ENCODE measurements at places on chromosomes 16 and 17. TPM values are rescaled to one million over a fixed set of nuclear protein-coding genes. Genes with fewer than 3 reads are reported as not detected.

DNA sequence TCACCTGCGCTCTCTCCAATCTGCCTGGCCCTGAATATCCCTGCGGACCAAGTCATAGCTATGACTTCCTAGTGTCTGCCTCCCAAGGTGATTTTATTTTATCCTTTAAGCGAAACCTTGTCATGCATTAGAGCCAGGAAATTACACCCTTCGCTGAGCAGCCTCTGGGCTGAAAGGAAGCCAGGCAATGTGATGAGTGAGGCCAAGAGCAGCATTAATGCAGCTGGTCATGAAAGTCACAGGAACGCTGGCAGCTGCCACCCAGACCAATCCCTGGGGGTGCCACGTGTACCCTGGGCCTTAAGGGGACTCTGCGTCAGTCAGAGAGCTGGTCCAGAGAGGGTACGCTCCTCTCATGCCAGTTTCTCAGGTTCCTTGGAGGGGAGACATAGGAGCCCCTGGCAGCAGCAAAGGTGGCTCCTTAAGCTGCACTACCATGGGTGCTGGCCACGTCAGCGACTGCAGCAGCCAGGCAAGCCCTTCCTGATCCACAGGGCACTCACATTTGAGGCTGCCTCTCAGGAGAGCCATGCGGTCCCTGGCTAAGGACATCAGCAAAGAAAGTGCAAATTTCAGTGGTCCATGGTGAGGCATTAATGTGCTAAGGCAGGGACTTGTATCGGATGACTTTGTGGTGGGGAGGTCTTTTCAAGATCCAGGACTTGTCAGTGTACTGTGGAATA, 42.7 kb upstream of the WSCD1 start:
- no peak for DNase-seq

Gene CEP95
- 39.7 TPM for total RNA-seq

Gene ABCC11
- total RNA-seq, result not detected

DNA sequence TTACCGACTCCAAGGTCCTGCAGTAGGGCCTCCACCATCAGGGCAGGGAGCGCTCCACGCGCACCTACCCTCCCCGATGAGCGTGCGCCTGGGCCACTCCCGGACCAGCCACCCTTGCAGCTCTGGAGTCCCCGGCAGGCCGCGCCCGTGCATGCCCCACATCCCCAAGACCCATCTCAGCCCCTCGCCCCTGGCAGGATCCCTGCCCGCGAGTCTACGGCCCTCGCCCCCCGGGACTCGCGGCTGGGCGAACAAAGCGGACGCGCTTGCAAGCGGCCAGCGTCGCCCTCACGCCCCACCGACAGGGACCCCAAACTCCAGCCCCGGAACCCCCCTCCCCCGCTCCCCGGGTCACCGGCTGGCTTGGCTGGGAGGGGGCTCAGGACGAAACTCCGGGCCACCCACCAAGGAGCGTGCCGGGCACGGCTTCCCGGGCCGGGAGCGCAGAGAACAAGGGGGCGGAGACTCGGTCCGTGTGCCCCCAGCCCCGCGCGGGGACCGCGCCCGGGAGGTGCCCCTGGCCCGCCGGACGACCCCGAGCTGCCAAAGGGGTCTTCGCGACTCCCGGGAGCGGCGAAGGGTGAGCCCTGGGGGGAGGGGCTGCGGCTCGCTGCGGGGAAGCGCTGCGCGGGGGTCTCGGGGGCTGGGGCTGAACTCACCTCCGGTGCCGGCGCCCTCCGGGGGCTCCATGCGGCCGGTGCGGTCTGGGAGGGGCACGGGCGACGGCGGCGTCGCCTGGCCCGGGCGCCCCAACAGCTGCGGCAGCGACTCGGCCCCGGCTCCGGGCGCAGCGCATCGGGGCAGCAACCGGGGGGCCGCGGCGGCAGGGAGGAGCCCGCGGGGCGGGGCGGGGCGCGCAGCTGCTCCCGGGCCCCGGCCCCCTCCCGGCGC, at the start of gene DBNDD1:
Gene DBNDD1, minus strand, starts transcription at position 805 of the 891 bp plus-strand sequence. Its CDS starts 115 bp downstream, at position 690.
- peak; percentile 56 for DNase-seq

DNA sequence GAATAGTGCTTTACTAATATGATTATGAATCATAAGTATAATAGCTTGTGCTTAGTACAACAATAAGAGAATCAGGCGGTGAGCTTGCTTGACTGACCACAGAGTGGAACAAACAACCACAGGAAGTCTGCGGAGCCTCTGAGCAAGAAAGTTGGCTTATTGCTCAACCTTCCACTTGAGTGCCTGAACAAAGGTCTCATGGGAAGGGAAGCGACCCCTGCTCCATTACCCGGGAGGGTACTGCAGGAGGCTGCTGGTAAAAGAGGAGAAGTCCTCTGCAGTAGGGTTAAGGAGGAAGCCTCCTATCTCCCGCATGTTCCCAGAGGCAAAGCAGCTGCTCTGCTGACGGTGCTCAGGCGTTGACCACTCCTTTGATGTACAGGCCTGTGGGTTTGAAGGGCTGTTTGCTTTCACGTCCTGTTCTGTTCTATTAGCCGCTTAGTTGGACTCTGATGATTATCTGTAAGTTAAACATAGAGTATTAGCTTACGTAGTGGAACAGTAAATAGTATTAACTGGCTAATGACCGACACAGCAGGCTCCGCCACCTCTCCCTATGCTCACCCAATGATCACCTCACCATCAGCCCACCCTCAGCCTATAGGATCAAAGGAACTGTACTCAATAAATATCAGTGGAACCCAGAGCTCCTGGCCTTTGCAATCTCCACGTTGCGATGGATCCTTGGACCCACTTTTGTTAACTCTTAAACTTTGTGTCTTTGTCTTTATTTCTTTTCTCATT, 17.5 kb downstream of the ALOX15B start:
- DNase-seq, result peak; percentile 83

GRCh38 chr17:27544350-27545131, 86.4 kb upstream of the LGALS9 start:
- no peak for DNase-seq

DNA sequence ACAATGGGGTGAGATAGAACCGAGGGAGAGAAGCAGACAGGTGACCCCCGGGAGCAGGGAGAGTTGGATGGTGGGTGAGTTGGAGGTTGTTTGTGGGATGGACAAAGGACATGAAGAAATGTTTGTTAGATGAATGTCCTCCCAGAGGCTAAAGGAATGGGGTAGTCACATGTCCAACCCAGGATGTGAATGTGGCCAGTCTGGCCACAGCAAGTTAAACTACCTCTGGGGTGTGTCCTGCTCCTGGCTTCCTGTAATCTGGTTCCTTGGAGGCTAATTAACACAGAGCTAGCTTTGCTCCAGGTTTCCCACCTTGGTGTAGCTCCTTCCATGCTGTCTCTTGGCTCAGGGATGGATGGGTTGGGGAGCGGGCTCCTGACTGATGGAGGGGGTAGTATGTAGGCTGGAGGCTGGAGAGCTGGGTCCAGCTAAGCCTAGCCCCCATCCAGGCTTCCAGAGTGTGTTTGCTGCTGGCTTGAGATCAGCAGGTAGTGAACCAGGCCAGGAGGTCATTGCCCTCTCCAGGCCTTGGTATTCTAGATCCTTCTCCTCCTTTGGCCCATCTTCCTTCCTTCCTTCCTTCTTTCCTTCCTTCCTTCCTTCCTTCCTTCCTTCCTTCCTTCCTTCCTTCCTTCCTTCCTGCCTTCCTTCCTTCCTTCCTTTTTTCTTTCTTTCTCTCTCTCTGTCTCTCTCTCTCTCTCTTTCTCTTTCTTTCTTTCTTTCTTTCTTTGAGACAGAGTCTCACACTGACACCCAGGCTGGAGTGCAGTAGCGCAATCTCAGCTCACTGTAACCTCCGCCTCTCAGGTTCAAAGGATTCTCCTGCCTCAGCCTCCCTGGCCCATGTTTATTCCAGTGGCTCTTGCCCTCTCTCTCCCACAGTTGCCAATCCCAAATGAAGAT, 28.0 kb upstream of the UBE2G1 start:
- no peak for DNase-seq

Gene SLC5A2
- total RNA-seq, result 0.26 TPM

DNA sequence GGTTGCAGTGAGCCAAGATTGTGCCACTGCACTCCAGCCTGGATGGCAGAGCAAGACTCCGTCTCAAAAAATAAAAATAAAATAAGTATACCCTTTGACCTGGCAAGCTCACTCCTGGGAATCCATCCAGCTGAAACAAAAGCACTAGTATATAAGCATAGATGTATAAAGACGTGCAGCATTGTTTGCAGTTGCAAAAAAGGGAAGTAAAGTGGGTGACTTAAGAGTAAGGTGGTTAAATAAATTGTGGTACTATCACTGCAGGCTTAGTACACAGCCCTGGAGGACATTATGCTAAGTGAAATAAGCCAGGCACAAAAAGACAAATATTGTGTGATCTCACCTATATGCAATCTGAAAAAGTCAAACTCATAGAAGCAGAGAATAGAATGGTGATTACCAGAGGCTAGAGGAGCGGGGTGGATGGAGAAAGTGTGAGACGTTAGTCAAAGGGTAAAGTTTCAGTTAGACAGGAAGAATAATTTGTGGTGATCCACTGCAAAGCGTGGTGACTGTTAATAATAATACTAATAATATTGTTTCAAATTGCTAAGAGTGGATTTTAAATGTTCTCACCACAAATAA, 113.0 kb downstream of the MYO1D start:
- DNase-seq, result no peak

All from body of pancreas (tissue), 4 donors.